ENCODE measurements at places on chromosomes 7 and 10. TPM values are rescaled to one million over a fixed set of nuclear protein-coding genes. Genes with fewer than 3 reads are reported as not detected.
A peak's percentile ranks its signal among the peaks of the same experiment; 100 is the strongest.

- no peak for DNase-seq
These were observed 24.2 kb upstream of the RNF148 start for GRCh38 chr7:122726881-122727280.

GRCh38 chr10:59724098-59724938 lies 14.7 kb upstream of the SLC16A9 start:
- DNase-seq: no peak

DNA sequence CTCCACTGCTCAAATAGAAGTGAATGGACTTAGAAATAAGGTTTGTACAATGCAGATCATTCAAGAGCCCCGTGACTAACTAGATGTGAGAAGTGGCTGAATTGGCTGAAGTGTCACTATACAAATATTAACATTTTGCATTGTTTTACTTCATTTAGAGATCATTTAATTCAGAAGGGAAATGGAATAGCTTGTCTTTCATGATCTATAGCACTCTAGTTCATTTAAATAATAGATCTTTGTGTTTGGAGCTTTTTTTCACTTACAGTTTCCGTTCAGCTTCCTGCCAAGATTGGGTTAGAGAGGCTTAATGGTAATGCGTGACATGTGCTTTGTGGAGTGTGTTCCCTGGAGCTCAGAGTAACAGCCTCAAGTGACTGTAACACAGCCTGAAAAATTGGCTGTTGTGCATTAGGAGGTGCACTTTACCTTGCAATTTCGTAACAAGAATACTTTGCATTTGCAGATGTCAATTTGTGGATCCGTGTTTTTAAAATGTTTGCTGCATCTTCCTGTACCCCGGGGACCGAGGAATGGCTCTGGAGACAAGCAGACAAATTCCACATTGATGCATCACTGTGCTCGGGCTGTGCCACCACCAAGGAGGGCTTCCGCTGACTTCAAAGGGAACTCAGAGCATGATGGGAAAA lies 170.3 kb downstream of the NRP1 start:
- no peak for DNase-seq

The VCL gene
- total RNA-seq: 184 TPM

GRCh38 chr7:107945332-107945731 lies 54.3 kb downstream of the DLD start:
- no peak for DNase-seq

GRCh38 chr10:79047875-79048638 lies 20.7 kb upstream of the ZMIZ1 start:
- DNase-seq: no peak

GRCh38 chr10:51743146-51743545 lies 43.8 kb upstream of the CSTF2T start:
- DNase-seq: no peak

The A1CF gene
- total RNA-seq: not detected

The VIPR2 gene
- total RNA-seq: not detected

DNA sequence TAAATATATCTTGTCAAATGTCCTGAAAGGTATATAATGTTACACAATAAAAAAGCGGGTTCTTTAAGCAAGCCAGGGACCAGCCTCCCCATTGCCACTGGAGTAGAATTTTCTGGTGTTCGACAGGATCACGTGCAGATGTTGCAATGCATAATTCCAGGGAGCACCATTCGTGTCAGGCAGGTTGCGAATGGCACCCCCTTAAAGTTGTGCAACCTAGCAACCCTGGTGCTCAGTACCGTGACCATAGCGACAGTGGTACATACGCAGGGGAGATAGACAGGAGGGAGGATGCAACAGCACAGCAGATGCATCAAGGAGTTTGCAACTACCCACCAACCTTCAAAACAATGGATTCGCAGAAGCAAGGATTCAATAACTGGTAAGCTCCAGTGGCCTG lies 6.6 kb upstream of the BMPR1A start:
- no peak for DNase-seq

DNA sequence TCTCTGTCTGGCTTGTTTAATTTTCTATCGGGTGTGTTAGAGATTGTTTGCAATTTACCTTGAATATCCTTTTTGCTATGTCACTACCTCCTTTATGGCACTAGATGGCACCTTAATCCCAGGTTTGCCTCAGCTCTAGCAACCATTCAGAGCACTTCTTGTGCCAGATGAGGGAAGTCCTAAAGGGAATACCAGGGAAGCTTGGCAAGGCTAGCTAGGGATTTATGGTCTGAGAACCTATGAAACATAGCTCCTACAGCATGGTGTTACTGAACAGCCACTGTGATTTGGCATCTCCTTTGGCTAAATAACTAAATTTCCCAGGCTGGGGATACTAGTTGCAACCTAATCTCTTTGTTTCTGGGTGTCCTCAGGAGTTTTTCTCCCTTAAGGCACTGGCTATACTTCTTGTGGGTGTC lies 69.0 kb upstream of the VOPP1 start:
- DNase-seq: peak; percentile 52

- no peak for DNase-seq
These were observed 708.3 kb downstream of the CCSER2 start for GRCh38 chr10:85036661-85037060.

The SPRN gene
- not detected for total RNA-seq

GRCh38 chr7:100991631-100992030 lies 22.3 kb downstream of the MUC12 start:
- no peak for DNase-seq

The FAM25A gene
- not detected for total RNA-seq

DNA sequence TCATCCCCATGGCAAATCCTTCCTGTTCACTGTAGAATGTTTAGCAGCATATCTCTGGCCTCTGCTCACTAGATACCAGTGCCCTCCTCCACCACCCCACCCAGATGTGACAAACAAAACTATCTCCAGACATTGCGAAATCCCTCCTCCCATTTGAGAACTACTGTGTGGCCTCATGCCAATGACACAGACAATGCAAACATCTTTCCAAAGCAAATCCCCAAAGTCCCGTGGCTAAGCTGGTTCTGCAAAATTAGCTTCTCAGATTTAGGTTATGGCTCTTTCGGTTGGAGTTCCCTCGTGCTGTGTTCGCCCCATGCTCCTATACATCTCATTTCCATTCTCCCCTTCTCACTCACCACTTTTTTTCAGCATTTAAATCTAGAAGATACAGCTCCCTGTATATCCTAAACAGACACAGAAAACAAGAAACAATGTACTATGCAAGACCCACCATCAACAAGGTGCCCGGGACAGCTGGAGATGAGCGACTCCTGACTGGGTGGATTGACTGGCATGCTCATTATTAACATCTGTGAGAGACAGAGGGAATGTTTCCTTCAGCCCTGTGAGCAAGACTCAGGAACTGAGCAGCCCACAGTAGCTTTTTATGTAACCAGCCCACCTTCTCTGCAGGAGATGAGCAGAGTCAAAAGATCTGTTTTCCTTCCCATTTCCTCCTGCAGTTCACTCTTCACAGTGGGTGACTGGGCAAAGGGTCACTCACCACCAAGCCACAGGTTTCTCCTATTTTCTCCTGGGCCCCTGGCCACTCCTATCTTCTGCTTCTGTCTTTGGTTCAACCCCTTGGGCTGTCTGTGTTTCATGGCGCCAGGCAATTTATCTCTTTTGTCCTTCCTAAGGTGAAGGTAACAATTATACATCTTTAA lies 225.7 kb upstream of the AOAH start:
- DNase-seq: no peak

DNA sequence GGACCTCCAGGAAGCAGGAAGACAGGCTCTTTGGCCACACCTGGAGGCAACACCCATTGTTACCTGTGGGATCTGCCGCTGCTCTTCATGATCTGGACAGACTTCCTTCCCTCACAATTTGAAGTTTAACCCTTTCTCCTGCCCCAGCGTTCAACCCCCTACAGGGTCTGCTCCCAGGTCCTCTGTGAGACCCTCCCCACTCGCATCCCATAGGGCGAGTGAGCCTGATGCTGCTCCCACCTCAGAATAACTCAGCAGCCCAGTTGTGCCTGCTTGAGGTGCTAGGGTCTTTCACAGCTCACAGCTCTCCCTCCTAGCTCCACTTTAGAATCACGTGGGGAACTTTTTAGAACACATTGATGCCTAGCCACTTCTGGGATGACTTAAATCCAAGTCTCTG lies 61.8 kb upstream of the C10orf90 start:
- DNase-seq: no peak

The AKR1B15 gene
- total RNA-seq: not detected

DNA sequence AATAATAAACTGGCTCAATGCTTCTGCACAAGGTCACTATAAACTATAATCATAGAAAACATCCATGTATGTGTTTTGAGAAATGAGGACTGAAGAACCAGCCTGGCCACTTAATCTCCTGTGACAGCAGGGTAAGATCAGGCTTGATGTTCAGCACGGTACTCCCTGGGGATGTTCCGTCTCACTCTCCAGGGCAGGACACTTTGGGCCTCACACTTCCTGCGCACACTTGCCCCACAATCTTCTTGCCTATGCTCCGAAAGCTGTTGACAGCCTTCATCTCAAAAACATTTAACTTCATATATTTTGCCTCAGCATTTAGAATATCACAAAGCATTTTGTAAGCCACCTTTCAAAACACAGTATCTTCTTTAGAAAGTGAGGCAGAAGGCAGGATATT lies 92.7 kb downstream of the PARD3 start:
- no peak for DNase-seq

DNA sequence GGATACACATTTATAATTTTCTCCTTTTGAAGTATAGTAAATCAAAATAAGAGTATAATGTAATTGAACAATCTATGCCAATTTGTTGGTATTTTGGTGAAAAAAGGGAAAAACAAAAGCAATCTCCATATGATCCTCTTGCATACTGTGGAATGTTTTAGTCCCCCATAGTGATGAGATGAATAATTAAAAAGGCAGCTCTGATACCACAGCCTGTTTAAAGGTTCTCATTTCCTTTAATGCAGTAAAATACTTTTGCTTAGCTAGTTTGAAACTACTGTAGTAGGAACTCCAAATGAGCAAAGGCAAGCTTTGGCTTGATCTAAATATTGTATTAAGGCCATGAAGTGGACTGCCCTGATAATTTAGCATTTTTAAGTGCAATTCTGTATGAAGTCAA lies 77.6 kb downstream of the VTI1A start:
- DNase-seq: no peak

GRCh38 chr10:91115618-91116390 lies 104.7 kb upstream of the PCGF5 start:
- no peak for DNase-seq

- no peak for DNase-seq
These were observed 77.5 kb upstream of the PHYHIPL start for GRCh38 chr10:59098831-59099452.

DNA sequence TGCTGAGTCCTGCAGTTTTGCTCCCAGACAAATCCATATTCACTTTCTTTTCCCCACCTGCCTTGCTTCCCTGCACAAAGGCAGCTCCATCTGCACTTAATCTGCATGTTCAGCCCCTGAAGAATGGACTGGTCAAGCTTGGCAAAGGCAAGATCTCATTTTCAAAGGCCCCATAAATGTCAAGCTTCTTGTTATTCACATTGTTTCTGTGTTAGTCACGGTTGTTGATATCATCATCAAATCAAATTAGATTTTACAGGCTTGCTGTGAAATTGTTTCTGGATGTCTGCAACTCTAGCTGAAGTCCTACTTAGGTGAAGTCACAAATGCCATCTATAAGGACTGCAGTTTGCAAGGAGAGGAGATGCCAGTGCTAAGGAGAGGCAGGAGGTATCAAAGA lies 91.0 kb downstream of the GPAM start:
- no peak for DNase-seq

DNA sequence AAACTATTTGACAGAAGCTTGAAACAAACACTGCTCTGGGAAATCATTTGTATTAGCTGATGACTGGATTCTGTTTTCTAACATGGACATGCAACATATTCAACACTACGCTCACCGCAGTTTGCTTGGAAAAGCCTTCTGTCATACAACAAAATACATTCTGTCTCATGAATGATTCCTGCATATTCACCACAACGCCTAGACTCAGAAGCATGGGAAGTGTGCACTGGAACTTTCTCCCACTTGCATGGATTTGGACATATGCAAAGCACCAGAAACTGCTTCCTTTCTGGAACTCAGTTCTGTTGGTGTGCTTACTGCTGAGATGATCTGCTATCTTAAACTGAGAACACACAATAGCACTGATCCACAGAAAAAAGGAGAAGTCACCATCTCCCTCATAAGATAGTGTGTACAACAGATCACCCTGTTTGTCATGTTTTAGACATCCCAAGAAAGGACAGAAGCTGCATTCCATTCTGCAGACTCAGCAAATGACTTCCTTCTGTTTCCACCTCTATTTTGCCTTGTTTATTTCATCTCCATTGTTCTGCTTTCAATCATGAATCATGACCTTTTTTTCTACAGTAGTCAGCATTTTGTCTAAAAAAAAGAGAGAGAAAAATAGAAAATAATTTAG lies 115.8 kb downstream of the HTR7 start:
- DNase-seq: no peak

DNA sequence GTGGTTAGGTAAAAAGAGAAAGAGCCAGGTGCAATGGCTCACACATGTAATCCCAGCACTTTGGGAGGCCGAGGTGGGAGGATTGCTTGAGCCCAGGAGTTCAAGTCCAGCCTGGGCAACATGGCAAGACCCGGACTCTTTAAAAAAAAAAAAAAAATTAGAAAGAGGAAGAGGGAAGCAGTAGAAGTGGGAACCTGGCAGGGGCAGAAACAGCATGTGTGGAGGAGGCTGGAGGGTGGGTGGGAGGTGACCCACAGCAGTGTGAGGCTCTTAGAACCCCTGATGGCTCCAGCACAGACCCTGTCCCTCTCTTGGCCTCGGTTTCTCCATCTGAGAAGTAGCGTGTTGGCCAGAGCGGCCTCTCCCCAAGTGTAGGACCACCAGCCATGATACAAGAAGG lies 4.9 kb upstream of the CCL24 start:
- DNase-seq: no peak

The AKR1C3 gene
- 91.7 TPM for total RNA-seq

DNA sequence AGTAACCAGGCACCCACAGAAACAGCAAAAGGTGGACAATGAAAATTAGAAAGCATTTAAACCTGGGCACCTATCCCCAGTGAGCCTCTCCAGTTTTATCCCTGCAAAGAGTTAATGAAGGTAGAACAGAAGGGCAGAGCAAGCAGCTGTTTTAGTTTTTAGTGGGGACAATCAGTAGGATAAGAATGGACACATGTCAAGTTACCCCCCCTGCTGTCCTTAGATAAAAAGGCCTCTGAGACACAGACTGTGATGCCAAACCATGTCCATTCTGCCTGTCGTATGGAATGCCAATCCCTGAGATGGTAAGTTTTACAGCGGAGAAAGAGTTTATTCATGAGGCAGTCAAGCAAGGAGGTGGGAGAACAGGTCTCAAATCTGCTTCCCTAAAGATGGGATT lies 162.6 kb upstream of the AGR3 start:
- no peak for DNase-seq

DNA sequence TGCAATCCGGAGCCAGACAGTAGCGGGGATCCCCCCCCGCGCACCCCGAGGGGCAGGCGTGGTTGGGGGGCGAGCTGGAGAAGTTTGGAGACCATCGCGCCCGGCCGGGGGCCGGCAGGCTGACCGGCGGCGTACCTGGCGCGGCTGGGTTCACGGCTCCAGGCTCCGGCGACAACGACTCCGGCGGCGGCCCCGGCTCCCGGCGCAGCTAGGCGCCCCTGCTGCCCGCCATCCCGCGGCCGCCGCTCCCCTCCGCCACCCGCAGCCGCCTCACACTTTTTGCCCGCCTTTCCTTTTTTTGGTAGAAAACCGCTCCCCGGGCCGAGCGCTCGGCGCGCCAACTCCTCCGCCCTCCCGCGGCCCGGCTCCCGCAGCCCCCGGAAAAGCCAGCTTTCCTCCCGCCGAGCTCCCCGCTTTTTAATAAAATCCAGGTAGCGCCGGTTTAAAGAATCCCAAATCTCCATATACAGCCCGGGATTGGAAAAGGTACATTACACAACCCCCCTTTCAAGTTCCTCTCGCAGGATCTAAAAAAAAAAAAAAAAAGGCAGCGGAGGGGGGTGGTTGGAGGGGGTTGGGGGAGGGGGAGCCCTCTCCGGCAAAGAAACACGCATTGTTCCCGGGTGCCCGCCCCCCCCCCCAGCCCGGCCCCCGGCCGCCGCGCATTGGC lies at the start of gene TNRC18:
TNRC18 (minus strand) TSS at position 529 of the 670 bp plus-strand sequence. CDS start 2,588 bp downstream, outside the sequence.
- DNase-seq: no peak
